ENCODE measurements at places on chromosomes 1 and 21.

GRCh38 chr1:248906009-248906752 lies at the start of gene PGBD2:
Gene PGBD2 (plus strand): TSS chr1:248906235. CDS start chr1:248913863, 7,628 bp downstream.
- DNase-seq: peak; percentile 96

- DNase-seq: no peak
These were observed 258 bp downstream of the CCT3 start for GRCh38 chr1:156337888-156338179.

GRCh38 chr1:18618546-18619466 lies 11.8 kb upstream of the PAX7 start:
- DNase-seq: no peak

DNA sequence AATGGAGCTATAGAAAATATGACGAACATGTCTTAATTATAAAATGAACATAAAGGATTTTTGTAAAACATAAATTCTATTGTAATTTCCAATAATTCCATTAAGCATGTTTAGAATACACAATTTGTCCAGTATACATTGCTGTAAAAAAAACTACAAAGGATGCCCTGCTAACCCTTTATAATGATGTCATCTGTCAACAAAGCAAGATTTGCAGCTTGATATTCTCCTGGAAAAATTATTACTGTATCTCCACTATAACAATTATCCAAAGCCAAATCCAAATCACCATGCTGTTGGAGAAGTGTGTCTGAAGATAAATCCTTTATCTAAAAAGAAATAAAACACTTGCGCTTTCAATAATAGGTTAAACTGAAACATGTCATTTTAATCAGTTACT lies 47.6 kb downstream of the SHCBP1L start:
- no peak for DNase-seq

DNA sequence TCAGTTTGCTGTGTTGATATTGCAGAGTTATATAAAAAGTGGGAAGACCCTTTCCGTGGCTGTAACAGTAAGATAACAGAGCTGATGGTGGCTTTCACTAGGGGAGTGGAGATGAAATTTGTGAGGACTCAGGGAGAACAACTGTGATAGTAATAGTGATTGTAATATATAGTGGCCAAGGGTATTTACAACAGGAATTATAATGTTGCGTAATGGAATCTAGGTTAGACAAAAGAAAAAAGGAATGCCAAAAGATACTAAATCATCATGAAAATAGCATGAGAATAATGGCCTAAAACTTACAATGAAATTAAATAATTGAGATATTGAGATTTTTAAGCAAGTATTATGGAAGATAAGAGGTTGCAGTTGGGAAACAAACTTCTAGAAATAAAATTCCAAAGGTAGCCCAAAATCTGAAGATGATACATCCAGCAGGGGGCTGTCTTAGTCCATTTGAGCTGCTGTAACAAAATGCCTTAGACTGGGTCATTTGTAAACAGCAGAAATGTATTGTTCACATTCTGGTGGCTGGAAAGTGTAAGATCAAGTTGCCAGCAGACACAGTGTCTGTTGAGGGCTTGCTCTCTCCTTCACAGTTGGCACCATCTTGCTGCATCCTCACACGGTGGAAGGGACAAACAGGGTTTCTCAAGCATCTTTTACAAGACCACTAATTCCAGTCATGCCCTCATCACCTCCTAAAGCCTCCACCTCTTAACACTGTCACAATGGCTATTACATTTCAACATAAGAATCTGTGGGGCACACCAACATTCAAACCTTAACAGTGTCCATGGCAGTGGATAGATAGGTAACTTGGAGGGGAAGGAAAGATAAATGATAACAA lies 711.2 kb downstream of the MRPL39 start:
- no peak for DNase-seq

DNA sequence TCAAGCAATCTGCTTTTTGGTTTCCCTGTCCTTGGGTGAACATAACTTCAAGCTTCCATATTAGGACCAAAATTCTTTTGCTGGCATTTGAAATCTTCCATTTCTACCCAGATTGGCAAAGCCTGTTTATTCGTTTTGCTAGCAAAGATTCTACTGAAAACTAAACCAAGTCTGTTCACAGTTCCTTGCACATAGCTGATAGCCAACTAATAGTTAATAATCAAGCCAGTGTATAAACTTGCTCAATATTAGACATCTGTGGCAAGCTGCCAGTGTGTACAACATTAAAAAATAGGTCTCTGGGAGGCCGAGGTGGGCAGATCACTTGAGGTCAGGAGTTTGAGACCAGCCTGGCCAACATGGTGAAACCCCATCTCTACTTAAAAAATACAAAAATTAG lies 6.3 kb downstream of the APP start:
- no peak for DNase-seq

All from left ventricle myocardium superior (tissue), 1 donor.